ENCODE measurements at places on chromosomes 5 and 9. TPM values are rescaled to one million over a fixed set of nuclear protein-coding genes. Genes with fewer than 3 reads are reported as not detected.

The KCNMB1 gene
- not detected for total RNA-seq

The SCGB3A2 gene
- total RNA-seq: not detected

The CTXN3 gene
- total RNA-seq: not detected

The OTP gene
- total RNA-seq: 0.19 TPM
